ENCODE measurements at places on chromosomes 13 and 19.

- DNase-seq, result no peak
These were observed 155.2 kb downstream of the DPF1 start for GRCh38 chr19:38068826-38069225.

GRCh38 chr13:91045351-91046034 is 302.0 kb upstream of the MIR17HG start:
- DNase-seq, result no peak

DNA sequence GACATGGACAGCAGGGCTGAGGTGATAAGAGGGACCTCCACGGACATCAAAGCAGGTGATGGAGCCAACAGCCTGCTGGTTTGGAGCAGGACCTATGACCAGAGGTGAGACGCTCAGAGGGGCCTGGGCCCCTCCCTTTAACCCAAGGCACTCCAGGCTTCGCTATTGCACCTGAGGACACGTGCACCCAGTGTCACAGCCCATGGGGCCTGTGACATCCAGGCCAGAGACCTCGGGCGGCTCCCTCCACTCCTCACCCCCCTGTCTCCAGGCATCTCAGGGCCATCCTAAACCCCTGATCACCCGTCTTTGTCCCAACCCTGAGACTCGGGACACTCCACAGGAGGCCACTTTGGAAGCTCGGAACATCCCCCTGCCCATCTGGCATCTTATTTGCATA is 12.9 kb downstream of the ADGRE5 start:
- no peak for DNase-seq

GRCh38 chr13:92547266-92547665 is 679.3 kb upstream of the GPC6 start:
- no peak for DNase-seq

DNA sequence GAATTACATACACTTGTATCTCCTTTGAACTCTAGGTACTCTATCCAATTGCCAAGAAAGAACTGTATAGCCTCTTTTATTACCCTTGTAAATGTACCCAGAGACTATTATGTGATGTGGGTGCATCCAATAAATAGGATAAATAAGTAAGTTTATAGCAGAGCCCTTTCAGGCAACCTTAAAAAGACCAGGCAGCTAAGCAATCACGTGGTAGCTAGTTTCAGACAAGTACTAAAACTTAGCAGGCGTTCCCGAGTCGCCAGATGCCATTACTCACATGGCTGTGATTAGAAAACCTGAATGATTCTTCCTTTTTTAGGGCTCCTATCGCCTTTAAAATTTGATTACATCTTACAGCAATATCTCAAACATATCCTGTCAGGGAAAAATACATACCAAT is 1303.0 kb downstream of the EFNB2 start:
- no peak for DNase-seq

- DNase-seq, result no peak
These were observed 125.3 kb downstream of the TSHZ3 start for GRCh38 chr19:31223740-31224534.

DNA sequence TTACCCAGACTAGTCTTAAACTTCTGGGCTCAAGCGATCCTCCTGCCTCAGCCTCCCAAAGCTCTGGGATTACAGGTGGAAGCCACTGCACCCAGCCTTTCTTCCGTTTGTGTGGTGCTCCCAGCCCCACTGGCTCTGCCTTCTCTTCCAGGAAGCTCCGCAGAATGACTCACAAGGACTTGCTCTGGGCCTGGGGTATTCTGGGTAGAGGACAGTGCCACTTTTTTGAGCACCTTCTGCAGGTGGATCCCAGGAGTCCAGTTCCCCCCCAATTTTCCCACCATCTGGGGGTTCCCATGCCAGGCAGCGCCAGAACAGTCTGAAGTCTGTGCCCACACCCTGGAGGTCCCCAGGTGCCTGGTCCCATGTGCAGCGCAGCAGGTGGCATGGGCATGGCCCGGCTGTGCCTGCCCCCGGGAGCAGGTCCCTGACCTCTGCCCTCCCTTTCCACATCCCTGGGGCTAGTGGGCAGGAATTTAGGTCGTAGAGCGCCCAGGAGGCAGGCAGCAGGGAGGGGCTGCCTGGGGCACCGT is 1.6 kb downstream of the REEP6 start:
- no peak for DNase-seq

GRCh38 chr13:78430166-78430791 is 173.1 kb downstream of the POU4F1 start:
- DNase-seq, result no peak

DNA sequence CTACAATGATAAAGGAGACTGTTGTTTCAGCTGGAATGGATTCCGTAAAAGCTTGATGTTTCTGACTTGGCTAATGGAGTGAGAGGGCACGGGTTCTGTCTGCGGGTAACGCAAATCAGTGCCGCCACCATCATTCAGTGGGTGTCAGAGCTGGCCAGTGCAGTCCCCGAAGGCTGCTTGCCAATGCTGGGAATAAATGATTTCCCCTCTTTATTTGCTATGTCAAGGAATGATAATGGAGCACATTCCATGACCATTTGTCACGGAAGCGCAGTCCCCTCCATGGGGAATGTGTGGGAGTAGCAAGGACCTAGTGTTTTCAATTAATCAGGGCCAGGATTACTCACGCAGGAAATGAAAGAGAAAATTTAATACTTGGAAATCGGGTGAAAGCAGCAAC is 899.3 kb downstream of the UQCRFS1 start:
- DNase-seq, result no peak

- DNase-seq, result no peak
These were observed 151.2 kb downstream of the DIAPH3 start for GRCh38 chr13:60012488-60012887.

DNA sequence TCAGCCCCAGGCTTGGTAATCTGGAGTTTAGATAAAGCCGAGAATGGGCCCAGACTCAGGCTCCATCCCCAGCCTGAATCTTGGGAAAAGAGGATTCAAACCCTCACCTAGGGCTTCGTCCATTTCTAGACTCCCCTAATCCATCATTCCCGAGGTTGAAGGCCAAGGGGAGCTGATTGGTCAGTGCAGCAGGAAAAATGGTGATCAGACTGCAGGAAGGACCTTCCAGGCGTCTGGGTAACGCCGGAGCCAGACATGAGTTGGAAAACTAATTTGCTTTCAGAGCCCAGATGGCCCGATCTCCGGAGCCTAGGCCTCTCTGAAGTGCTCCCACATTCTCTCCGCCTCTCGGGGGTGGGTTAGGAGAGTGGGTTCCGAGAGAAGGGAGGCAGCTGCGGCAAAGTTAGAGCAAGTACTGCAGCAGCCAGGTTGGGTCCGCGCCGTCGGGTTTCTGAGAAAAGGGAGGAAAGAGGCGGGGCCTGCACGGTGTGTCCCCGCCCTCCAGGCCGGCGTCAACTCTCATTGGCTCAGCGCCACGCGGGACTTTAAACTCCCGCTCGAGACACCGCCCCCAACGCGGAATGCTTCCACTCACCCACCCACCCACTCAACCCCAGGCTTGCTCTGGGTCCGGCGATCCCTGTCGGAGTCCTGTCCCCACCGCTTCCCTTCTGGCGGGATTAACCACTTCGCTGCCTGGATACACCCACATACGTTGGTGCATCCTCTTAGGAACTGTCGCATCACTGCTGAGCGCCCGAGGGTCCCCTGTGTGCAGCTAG is 788 bp upstream of the RTBDN start:
- no peak for DNase-seq

GRCh38 chr19:15421721-15422260 is 3.0 kb upstream of the AKAP8L start:
- no peak for DNase-seq

- DNase-seq, result no peak
These were observed 25.1 kb downstream of the DCT start for GRCh38 chr13:94454334-94454733.

- no peak for DNase-seq
These were observed 5.5 kb upstream of the PRTN3 start for GRCh38 chr19:835210-835810.

- no peak for DNase-seq
These were observed 416 bp downstream of the BCKDHA start for GRCh38 chr19:41398050-41398418.

- no peak for DNase-seq
These were observed 703.3 kb upstream of the ARGLU1 start for GRCh38 chr13:107271227-107271626.

DNA sequence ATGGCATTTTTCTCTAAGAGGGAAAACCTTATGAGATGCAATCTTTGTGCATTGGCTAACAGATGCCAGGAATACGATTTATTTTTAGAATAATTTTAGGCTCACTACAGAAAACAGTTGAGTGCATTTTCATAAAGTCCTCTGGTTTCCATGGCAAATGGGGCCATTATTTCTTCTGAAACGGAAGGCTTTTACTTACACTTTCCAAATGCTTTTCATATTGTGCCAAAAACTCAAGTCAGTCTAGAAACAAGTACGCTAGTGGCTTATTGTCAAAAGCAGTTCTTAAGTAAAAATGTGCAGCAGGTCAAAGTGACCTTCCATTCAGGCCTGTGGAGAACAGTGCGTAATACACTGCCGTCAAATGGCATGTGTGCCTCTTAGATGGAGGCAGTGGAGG is 628.7 kb downstream of the EFNB2 start:
- no peak for DNase-seq

DNA sequence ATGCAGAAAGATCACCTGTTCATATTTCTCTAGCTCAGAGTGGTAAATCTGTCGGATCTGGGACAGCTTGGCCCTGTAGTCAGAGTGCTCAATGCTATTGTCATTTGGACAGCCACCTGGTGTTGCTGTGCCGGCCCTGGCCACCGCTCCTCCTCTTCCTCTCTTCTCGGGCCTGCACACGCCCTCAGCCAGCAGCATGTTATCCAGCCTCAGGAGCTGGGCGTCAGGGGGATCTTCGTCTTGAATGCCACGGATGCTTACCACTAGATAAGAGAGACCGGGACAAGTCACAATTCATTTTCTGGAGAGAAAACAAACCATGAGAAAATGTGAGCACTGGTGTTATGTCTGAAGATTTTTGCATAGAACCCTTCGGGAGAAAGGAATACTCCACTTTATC is 32.5 kb downstream of the CILP2 start:
- DNase-seq, result no peak

DNA sequence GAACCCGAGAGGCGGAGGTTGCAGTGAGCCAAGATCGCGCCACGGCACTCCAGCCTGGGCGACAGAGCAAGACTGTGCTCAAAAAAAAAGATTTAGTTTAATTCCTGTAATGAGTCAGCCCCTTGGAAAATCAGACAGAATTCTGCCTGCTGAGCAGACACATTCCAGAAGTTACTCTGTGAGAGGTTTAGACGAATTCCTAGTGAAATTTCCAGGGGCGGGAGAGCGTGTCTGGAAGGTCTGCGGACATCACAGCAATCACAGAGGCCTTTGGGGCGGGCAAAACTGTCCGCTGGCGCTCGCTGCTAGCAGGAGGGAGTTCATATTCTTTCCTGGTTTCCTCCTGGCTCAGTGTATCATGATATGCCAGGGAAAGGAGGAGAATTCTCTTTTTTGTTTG is 17.5 kb downstream of the MISP start:
- DNase-seq, result no peak

- no peak for DNase-seq
These were observed 58.4 kb downstream of the SLC7A9 start for GRCh38 chr19:32811151-32811550.

DNA sequence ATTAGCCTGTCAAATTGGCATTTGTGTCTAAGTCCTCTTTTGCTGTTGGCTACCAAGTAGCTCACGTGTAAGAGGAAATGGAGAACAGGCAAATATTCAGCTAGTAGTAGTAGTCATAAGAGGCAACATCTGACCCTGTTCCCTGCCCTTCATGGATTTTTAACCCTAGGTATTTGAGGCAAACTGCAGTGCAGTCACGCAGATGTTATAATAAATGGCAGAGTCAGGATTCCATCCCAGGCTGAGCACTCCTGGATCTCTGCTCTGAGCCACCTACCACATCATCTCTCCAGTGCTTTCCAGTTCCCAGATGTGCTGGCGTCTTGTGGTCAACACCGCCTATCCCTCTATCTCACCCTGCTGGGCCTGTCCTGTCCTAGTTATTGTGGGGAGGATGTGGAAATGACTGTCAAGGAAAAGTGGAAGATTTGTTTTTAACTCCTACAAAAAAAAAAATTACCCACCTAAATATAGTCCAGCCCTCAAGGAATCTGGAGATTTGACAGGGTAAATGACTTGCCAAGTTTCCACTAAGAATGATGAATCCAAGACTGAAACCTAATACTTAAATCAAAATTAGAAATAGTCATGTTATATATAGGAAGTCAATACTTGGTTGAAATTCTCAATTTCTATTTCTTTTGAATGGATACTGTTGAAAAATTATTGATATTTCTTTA is 322.9 kb downstream of the GPC6 start:
- no peak for DNase-seq

GRCh38 chr19:1316466-1316865 is 30.8 kb downstream of the EFNA2 start:
- no peak for DNase-seq

DNA sequence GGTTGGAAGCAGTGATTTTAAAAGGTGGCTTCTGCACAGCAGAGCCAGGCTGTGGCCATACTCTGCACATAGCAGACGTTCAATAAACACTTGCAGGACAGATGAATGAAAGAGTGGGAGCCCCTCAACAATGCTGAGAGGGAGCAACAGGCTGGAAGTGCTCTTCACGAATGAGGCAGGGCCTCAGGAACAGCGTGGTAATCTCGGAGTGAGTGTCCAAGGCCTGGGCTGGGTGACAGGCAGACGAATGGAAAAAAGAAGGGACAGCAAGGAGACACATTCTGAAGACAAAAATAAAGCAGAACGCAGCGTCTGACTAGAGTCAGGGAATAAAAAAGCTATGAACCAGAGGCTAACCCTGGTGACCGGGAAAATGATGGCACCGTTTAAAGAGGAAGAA is 11.1 kb downstream of the GJA3 start:
- no peak for DNase-seq

DNA sequence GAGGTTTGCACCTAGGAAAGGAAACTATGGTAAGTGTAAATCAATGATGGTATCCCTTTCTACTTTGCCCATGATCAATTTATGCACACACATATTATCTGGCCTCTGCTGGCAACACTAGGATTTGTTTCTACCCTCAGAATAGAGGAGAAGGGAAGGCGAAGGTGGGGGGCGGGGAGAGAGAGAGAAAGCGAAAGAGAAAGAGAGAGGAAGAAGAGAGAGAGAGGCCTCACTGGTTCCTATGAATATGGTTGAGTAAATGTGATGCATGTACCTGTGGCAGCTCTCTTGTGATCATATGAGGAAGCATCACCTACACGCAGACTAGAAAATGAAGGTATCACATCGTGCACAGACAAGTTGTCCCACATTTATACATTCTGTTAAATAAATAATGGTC is 882.0 kb upstream of the SLITRK6 start:
- no peak for DNase-seq

- no peak for DNase-seq
These were observed 58.6 kb upstream of the SPRY2 start for GRCh38 chr13:80399340-80400163.

Data from effector CD4-positive, alpha-beta T cell (primary cell).